A549 treated with CpdA at 1 μM for 4 hours (cell line): ENCODE measurements at places on chromosomes 7 and 10. TPM values are rescaled to one million over a fixed set of nuclear protein-coding genes. Genes with fewer than 3 reads are reported as not detected.

HK1 gene
- 34.3 to 44.6 TPM (median 37.8 TPM) in 5 replicates for total RNA-seq

ATG9B gene
- total RNA-seq, result 0.64 to 0.97 TPM (median 0.86 TPM) in 5 replicates

TDRD1 gene
- total RNA-seq, result not detected in 5 replicates

STYXL1 gene
- total RNA-seq, result 38.4 to 42.4 TPM (median 39.6 TPM) in 5 replicates

GHRHR gene
- not detected in 5 replicates for total RNA-seq

DLD gene
- total RNA-seq, result 89.6 to 123 TPM (median 92.6 TPM) in 5 replicates

ZNF804B gene
- total RNA-seq, result not detected in 5 replicates

TWIST1 gene
- total RNA-seq, result 1.4 to 4.2 TPM (median 3.6 TPM) in 5 replicates

ADIRF gene
- 0.16 to 0.49 TPM in 2 of 5 replicates, not detected in the others for total RNA-seq

FAM25C gene
- 1.2 to 4.7 TPM (median 1.8 TPM) in 3 of 5 replicates, not detected in the others for total RNA-seq

DGKI gene
- total RNA-seq, result 0.24 to 0.59 TPM (median 0.31 TPM) in 5 replicates

DHX32 gene
- 34.7 to 53.3 TPM (median 46.1 TPM) in 5 replicates for total RNA-seq

FAM204A gene
- 40.9 to 84.1 TPM (median 43.7 TPM) in 5 replicates for total RNA-seq

MEOX2 gene
- not detected in 5 replicates for total RNA-seq

CLRN3 gene
- total RNA-seq, result not detected in 5 replicates

HECW1 gene
- 10.9 to 14.2 TPM (median 12.0 TPM) in 5 replicates for total RNA-seq
